ACHN (cell line): ENCODE measurements at places on chromosomes 7 and 10.

DNA sequence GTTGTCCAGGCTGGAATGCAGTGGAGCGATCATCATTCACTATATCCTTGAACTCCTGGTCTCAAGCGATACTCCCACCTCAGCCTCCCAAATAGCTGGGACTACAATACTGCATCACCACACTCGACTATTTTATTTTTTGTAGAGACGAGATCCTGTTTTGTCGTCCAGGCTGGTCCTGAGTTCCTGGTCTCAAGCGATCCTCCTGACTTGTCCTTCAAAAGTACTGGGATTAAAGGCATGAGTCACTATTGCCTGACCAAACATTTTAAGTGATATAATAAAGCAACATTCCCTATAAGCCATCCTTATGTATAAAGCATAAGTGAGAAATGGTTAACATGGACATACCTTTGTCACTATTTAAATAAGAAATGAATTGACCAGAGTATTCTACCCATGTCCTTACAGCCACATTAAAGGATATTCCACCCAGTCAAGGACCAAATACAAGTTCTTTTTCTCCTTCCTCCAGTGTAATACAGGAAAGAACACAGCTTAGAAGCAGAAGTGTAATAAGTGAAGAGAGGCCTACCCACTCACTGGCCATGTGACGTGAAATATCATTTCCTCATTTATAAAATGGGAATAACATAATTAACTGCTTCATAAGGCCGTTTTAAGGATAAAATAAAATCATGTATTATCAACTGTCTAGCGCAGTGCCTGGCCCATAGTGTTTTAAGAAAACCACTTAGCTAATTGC lies 82.0 kb downstream of the DOCK4 start:
- DNase-seq, result no peak

DNA sequence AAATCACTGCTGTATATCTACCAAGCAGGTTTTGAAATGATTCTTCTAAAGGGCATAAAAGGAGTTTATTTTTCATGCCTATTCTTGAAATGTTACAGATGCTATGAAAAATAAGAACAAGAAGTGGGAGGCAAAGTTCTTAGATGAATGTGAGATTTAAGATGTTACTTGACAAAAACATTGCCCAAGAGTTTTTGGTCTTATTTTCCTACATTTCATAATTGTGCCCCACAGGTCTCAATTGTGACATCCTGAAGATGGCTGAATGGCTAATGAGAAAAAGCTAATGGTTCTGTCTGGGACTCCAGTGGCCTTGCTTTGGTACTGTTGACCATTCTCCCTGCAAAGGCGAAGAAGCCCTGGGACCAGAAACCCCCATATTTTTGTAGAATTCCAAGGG lies 43.0 kb upstream of the IFRD1 start:
- no peak for DNase-seq

- DNase-seq, result no peak
Measured at GRCh38 chr7:74527842-74528241, 74.1 kb downstream of the GTF2IRD1 start.

- DNase-seq, result no peak
Measured at GRCh38 chr7:50554431-50555322, 10.5 kb downstream of the DDC start.

GRCh38 chr10:30671026-30671616 lies 41.6 kb upstream of the LYZL2 start:
- peak; percentile 64 for DNase-seq

DNA sequence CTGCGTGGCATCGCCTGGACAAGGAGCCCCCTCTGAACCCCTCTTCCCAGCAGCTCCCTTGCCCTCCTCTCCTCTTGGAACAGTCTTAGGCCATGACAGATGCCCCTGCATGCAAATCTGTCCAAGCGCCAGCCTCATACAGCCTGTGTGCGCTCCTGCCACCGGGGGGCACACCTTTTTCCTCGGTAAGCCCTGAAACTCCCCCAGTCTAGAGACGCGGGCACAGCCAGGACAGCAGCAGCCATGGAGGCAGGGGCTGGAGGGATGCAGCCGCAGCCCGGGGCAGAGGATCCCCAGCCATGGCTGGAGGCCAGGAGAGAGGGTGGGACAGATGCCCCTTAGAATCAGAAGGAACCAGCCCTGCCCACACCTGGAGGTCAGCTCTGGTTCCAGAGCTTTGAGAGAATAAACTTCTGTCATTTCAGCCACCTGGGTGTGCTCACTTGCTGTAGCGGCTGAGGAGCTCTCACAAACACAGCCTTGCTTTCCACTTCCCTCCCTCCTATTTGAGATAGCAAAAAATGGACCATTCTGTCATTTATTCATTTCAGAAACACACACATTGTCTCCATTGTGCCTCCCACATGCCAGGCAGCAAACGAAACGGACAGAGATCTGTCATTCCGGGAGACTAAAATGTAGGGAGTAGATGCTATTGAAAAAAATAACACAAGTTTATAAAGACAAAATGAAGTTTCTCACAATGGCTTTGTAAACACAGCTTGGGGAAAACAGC lies 241.5 kb downstream of the WDR37 start:
- no peak for DNase-seq

DNA sequence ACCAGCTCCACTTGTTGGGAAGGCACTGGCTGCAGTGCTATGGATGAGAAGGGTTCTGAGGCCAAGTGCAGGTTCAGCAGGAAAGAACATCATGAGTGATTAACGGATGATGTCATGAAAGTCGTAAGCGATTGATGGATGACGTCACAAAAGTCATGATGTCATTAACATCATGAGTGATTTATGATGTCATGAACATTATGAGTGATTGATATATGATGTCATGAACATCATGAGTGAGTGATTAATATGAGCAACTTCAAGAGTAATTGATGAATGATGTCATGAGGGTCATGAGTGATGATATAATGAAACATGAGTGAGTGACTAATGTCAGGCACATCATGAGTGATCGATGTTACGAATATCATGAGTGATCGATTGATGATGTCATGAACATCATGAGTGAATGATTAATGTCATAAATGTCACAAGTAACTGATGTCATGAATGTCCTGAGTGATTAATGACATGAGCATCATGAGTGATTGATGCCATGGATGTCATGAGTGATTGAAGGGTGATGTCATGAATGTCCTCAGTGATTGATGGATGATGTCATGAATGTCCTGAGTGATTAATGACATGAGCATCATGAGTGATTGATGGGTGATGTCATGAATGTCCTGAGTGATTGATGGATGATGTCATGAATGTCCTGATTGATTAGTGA lies 185.6 kb downstream of the PAXIP1 start:
- no peak for DNase-seq

- peak; percentile 53 for DNase-seq
Measured at GRCh38 chr10:56622335-56622973, 261.4 kb upstream of the ZWINT start.

GRCh38 chr10:89086801-89087521 lies 96.4 kb downstream of the FAS start:
- DNase-seq, result no peak

DNA sequence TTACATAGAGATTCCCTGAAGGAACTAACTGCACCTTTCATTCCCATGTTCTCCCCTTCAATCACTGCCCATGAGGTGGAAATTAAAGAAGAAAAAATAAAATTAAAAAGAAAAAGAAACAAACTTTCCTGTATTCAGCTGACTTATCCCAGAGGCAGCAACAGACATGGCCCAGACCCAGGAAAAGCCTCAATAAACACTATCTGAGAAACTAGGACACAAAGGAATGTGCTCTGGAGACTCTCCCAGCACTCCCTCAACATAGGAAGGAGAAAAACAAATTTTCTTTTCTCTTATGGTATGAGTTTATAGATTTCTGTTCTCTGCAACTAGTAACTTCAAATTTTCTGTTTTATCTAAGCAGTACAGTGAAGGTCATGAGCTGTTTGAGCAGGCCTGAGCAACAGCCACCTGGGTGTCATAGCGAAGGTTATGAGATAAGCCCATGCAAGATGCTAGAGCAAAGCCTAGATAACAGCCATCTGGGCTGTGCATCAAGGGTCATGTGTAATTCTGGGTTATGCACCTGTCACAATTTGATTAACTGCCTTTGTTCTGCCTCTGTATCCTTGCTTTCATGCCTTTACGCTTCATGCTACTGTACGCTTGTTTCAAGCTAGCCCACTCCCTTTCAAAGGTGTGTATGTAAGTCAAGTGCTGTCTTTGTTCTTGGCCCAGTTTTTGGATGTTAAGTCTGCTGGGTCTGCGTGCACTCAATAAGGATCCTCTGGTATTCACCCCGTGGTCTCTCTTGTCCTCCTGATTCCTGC lies 11.0 kb upstream of the OR6B1 start:
- no peak for DNase-seq

DNA sequence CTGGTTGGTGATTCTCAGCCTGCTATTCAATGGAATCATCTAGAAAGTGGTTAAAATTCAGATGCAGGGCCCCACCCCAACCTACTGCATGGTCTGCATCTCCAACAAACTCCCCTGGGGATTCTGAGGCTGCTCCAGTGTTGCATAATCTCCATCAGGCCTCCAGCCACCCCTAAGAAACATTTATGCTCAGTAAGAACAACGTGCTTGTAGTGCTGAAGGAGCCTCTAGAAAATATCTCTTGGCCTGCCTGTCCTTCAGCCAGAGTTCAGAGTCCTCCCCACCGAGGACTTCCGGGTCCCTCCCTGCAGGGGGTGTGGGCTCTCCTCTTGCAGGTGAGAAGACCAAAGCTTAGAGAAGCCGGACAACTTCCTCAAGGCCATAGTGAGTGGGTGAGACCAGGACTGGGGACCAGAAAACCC lies 159.8 kb downstream of the SH3PXD2A start:
- DNase-seq, result no peak

DNA sequence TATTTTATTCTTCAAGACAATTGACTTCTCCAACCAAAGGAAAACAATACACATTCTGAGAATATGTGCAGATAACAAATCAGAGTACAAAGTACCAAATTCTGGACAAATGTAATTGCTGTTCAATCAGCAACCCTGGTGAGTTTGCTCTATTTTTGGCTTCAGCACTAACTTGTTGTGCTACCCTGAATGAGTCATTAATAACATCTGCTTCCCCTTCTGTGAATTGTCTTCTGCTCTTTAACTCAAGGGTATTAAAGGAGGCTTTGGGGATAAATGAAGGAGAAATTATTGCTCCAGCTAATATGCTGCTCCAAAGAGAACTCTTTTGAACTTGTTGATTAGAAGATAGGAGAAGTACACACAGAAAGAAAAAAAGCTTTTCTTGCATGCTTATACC lies 459.3 kb downstream of the HTR7 start:
- no peak for DNase-seq

- no peak for DNase-seq
Measured at GRCh38 chr10:70930263-70931000, 42.1 kb upstream of the PCBD1 start.

DNA sequence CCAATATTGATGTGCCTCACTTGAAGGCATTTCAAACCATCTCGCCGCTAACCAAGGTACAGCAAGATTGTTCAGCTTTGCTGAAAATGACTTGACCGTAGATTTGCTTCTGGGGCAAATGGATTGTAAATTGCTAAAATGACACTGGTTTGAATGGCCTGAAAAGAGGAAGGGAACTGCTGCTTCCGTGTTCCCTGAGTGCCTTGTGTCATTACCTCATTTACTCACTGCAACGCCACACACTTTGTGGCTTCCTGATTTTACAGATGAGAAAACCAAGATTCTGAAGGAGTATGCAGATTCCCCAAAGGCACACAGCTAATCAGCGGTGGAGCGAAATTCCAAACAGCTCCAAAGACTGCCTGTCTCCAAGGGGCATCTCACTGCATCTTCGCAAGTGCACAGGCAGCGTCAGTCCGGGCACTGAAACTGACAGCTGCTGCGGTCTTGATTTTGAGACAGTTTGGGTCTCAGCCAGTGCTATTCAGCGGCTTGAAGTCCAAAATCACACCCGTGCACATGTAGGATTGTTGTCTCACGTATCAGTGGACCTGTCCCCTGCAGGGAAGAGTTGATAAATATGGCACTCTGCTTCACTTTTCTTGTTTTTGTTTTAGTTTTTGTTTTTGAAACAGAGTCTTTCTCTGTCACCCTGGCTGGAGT lies 290.9 kb downstream of the DPP6 start:
- no peak for DNase-seq

- no peak for DNase-seq
Measured at GRCh38 chr10:101827919-101828600, 9.8 kb upstream of the OGA start.

DNA sequence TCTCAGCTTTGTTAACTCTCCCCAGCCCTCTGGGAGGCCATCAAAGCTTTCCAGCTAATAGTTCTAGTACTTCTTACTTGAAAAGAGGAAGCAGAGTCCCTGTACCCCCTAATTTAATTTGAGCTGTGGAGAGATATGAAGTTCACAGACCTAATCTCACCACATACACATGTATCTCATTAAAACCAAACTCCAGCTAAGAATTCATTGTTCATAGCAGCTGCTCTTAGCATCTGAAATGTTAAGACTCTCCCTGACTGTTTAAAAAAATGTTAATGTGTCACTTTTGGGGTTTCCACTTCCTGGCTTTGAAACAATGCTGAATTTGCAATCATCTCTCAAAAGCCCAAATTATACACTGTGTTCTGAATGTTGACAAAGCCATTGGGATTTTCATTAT lies 16.2 kb upstream of the MRC1 start:
- DNase-seq, result no peak

DNA sequence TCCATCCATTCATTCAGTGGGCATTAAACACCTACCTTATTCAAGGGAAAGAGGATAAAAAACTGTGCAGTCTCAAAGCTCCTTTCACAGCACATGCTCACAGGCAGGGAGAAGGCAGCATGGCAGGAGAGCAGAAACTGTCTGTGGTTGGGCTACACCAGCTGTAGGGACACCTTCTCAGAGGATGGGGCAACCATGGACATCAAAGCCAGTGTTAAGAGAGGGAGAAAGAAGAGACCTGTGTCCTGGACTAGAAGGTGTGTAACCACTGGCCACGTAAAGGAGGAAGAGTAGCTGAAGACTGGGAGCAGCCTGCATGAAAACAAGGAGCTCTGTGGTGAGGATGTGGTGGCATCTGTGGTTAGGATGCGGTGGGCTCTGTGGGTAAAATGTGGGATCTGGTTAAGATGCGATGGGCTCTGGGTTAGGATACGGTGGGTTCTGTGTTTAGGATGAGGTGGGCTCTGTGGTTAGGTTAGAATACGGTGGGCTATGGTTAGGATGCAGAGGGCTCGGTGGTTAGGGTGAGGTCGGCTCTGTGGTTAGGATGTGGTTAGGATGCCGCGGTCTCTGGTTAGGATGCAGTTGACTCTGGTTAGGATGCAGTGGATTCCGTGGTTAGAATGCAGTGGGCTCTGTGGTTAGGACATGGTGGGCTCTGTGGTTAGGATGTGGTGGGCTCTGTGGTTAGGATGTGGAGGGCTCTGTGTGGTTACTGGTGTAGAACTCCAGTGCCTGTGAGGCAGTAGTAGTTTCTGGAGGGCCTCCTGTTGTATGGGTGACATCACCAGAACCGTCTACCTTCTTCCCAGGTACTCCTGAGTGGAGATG lies 197.6 kb downstream of the WDR37 start:
- no peak for DNase-seq

DNA sequence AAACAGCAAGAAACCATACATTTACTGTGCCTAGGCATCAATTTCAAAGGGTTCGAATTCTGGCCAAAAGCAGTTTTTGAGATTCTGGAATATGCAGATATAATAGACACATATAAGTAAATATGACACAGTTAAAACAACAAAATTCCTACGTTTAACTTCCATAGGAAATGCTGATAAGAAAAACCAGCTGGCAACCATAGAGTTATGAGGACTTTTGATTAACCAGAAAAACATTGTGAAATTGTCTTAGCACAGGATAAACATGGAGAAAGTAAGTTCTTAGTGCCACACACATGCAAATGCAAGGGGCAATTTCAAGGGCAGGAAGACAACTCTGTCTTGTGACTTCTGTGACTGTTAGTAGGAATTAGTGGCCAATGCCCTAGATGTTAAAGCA lies 702.1 kb downstream of the TNS3 start:
- no peak for DNase-seq
